ENCODE measurements at places on chromosomes 1 and 21.

DNA sequence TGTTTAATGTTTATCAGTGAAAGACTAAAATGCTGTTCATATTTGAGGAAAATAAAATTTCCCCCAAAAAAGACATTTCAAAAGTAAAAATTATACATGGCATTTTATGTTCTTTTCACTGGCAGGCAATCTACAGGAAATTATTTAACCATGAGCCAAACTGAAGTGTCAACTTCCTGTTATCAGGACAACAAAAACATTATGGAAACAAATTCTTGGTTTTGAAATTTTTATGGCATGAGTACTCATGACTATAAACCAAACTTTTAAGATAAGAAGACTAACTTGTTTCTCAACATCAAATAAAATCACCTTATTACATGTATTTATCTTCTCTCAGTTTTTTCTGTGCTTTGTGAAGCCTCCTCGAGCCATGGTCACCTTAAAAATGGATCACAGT is 698.6 kb downstream of the LTN1 start:
- no peak for DNase-seq

DNA sequence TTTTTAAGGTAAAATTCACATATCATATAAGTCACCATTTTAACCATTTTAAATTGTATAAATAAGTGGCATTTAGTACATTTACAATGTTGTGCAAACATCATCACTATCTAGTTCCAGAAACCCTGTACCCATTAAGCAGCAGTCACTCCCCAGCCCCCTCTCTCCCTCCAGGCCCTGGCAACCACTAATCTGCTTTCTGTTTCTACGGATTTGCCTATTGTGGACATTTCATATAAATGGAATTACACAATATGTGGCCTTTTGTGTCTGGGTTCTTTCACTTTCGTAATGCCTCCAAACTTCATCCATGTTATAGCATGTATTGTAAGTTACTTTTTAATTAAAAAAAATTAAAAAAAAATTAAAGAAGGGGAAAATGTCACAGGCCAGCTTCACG is 58.0 kb upstream of the RAB3GAP2 start:
- no peak for DNase-seq

GRCh38 chr1:168561989-168562388 is 14.4 kb upstream of the XCL1 start:
- no peak for DNase-seq

DNA sequence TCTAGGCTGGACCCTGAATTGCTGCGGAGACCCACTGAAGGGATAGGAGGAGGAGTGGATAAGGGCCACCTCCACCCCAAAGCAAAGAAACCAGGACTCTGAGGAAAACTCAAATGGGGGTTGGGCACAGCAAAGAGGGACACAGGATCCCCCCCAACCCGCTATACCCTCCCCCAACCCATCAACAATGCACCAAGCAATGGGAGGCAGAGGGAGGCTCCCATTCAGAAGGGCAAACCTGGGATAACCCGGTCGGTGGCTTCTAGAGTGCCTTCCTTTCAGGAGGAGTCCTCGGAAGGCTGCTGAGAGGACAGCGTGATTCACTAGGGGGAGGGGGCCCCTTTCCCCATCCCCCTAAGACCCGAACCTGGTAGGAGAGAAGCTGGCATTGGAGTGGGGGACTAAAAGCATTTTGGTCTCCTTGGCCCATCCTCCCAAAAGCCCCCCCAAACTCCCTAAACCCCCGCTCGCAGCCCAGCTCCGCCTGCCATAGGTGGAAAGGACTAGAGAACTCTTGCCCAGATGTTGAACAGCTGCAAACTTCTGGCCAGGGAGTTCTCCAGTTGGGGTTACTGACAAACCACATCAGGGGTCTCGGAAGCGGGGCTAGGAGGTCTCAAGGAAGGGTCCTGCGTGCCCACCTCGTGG is 1.3 kb downstream of the MEF2D start:
- DNase-seq: no peak

DNA sequence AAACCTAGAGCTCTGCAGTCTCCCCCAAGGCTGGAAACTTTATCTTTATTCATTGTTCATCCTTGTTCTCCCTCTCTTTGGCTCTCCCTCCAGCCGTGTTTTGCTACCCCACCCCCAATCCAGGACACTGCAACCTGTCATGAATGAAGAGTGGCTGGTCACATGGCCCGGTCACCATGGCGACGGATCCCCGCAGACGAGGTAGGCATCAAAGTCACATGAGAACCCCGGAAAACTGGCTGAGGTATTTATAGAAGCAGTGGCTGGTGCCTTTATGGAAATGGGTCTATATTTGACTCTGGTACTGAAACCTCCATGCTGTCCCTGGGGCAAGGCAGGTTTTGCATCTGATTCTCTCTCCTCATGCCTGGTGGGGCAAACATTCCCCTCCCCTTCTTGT is 13.4 kb upstream of the SLC6A17 start:
- DNase-seq: peak; percentile 96

- no peak for DNase-seq
These were observed at the start of gene LDLRAD2 for GRCh38 chr1:21811875-21812305. LDLRAD2 (plus strand) TSS chr1:21812265; CDS start chr1:21812452, 187 bp downstream.

DNA sequence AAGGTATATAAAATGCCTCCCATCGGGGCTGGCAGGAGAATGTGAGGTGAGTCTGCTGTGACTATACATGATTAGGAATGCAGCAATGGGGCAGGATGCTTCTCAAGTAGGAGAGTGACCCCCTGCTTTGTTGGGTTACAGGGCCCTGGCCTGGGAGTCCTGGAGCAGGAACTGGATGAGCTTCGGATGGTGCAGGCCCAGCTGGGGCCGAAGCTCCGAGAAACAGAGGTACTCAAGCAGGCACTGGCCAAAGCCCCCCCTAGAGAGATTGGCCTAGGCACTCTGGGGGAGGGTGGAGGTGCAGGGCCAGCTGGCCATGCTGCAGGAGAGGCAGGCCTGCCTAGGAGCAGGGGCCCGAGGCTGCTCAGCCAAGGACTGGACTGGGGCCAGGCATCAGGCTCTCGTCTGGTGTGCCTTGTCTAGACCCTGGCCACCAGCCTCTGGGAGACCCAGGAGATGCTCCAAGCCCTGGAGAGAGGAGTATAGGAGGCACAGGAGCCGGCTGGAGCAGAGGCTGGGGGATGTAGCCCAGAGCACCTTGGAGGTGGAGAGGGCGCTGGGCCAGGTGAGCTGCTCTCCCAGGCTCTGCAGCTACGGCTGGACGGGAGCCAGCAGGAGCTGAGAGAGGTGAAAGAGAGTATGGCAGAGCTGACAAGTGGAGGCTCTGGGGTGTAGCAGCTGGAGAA is 32.8 kb upstream of the PKP1 start:
- peak; percentile 5 for DNase-seq

DNA sequence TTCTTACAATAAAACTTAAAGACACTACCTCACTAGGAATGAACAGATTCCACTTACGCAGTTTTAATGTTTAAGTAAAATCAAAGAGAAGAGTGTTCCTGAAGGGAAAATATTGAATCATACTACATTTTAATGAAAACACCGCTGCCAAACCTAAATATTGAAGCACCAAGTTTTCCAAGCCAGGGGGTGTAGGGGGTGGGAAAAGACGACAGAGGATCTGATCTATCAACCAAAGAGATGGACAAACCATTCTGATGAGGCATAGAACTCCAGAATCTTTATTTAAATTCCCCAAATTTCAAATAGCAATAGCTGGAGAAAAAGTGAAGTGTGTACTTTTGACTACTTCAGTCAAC is 1.2 kb downstream of the ELK4 start:
- DNase-seq: no peak

DNA sequence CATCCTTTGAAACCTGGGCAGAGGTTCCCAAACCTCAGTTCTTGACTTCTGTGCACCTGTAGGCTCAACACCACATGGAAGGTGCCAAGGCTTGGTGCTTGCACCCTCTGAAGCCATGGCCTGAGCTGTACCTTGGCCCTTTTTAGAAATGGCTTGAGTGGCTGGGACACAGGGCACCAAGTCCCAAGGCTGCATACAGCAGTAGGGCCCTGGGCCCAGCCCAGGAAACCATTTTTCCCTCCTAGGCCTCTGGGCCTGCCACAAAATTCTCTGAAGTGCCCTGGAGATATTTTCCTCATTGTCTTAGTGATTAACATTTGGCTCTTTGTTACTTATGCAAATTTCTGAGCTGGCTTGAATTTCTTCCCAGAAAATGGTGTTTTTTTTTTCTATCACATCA is 65.6 kb upstream of the ACTRT2 start:
- no peak for DNase-seq

GRCh38 chr1:119318466-119319309 is 49.9 kb upstream of the HAO2 start:
- no peak for DNase-seq

DNA sequence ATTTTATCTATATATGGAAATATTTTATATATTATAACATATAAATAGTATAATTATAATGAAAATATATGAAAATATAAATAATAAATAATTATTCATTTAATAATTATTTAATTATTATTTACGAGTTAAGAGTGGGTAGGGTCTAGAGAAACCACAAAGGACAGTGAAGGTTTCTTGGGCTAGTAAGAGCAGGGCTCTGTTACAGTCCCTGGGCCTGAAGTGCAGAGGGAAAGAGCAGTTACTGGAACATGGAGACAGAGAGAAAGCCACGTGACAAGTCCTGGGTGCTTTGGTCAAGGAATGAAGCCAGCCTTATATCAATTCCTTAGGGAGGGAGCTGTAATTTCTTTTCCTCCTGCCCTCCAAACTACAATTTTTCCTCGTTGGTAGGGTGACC is 117.2 kb upstream of the OLIG2 start:
- no peak for DNase-seq

DNA sequence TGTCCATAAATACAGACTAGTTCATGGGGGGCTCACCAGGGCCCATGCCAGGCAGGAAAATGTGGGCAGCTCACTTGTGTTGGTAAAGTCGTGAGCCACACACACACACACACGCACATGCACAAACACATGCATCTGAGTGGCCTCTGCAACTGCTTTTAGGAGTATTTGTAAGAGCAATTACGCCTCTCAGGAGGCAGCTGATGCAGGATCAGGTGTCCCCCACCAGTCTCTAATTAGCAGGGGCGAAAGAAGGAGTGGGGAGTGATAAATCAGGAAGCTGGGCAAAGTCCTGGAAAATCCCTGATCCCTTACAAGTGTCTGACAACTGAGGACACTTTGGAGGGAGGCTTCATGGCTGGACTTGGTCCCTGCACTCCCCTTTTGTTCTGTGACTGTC is 5.7 kb upstream of the IVL start:
- DNase-seq: no peak

GRCh38 chr21:25639551-25640201 is 618 bp downstream of the JAM2 start:
- DNase-seq: peak; percentile 30

DNA sequence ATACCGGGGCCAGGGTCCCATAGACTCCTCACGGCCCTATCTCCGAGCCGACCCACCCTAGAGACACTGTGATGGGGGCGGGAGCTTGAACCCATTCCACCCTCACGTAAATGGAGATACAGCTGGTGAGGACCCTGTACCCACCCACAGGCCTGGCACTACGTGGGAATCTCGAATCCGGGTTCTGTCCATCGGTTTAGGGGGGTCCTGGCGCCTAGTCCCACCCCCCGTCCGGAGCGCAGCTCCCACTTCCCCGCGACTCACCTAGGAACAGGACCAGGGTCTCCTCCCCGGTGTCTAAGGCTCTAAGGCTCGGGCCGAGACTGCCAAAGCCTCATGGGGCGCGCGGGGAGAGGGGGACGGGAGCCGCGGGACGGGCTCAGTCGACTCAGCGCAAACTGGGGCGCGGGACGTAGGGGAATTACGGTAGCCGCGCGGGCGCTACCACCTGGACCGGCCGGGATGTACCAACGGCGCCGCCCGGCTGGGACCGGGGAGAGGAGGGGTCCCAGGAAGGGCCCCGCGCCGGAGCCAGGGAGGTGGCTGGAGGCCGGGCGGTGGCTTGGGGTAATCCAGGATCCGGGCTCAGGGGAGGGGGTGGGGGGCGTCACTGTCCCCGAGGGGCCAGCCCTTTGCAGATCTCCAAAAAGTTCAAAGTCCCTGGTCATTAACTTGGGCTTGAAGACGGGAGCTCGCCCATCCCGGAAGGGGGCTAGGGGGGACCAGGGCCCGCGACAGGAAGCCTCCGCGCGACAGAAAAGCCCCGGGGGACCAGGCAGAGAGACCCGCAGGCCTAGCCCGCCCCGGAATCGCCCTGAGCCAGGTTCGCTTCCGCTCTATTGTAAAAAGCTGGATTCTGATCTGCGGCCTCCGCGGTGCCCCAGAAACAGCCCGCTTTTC is 1.0 kb downstream of the PLEKHG5 start:
- DNase-seq: peak; percentile 34

DNA sequence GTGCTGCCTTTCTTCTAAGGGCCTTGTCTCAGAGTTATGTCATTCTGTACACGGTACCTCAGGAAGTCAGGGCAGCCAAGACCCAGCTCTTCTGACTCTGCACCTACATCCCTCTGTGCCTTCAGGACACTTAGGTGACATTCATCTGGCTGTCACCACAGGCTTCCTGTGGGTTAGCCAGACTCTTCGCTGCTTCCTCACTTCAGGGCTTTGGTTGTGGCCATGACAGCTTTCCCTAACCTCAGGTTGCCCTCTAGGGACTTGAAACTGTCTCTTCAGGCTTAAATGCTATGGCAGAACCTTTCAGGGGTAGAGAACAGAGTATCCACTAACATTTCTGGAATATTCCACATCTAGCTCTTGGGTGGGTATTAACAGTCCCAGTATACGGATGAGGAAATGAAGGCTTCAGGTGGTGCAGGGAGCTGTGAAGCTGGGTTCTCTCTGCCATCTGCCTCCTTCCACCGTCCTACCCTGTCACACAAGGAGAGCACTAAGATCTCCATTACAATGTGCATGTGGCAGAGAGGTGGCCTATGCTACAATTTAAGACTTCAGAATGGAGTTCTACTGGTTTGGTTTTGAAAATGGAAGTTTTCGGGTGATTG is 9.9 kb downstream of the TSSK3 start:
- no peak for DNase-seq

GRCh38 chr1:234944439-234945344 is 183.9 kb downstream of the TOMM20 start:
- no peak for DNase-seq

- DNase-seq: peak; percentile 73
These were observed 166.8 kb upstream of the IVNS1ABP start for GRCh38 chr1:185483664-185484450.

Measured in NCI-H345 (cell line).